ENCODE measurements at places on chromosomes 13 and 19. TPM values are rescaled to one million over a fixed set of nuclear protein-coding genes. Genes with fewer than 3 reads are reported as not detected.

DNA sequence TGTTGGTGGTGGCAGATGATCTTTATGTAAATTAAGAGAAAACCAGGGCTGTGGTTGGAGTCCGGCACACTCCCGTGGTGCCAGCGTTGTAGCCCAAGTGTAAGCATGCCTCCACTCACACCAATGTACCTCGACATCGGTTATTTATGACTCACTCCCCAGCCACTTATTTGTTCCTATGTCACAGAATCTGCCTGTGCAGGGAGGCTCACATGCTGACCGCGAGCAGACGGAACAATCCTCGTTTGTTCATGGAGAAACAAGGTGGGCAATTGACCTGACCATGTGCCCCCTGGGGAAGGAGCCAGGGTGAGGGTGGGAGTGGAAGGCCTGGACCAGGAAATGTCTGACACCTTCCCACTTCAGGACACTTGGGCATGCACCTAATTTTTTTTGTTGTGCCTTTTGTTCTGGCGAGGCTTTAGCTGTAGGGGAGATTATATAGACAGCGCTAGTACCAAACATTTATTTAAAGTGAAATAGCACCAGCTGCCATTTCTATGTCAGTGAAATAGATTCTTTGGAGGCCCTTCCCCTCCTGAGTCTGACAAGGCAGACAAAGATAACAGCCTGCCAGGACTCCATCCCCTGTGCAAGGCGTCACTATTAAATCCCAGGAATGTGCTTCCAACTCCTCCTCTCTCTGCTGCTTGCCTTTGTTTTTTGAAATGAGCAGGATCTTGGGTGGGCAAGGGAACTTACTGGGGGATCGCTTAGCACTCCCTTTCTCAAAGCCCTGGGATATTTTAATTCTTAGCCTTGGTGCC lies 394.2 kb downstream of the FGF9 start:
- peaks cover 40% of the 10 kb centered on the region for H3K4me1 ChIP-seq
- no peak for DNase-seq
- no peak overlapping the region for H3K4me3 ChIP-seq
- peaks cover 5% of the 10 kb centered on the region for H3K36me3 ChIP-seq

DNA sequence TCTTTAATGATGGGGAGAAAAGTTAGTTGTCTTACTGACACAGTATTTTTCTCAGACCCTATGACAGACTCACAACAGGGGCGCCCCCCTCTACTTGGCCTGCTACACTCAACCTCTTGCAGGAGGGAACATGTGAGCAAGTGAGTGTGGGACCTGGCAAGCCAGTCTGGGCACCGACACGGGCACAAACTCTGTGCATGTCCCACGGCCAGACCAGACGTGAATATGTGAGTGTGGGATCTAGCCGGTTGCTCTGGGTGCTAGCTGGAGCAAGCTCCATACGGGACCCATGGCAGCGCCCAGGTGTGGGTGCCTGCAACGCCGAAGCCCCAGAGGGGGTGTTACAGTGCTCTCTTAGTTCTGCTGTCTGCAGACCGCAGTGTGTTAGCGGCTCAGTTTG lies 1437.3 kb upstream of the MIR17HG start:
- H3K27ac ChIP-seq = no peak overlapping the region
- DNase-seq = no peak
- H3K36me3 ChIP-seq = no peaks in the 10 kb centered on the region
- H3K4me1 ChIP-seq = no peaks in the 10 kb centered on the region

DNA sequence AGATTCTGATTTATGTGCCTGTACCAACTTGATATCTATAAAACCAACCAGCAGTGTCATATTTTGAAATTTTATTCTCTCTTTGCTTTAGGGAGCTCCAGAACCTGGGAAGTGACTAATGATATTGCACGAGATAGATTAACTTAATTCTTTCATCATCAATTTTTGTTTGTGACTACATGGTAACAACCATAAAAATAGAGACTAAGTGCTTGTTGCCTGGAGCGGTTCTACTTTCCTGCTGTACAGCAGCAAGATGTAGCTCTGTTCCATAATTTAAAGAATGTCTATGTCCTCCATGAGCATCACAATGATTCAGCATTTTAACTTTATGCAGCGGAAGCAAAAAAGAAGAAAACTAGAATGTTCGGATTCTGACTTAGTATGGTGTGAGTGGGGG lies 275.6 kb downstream of the KLF5 start:
- H3K4me3 ChIP-seq = no peak overlapping the region
- DNase-seq = no peak
- no peaks in the 10 kb centered on the region for H3K27me3 ChIP-seq
- H3K36me3 ChIP-seq = no peaks in the 10 kb centered on the region
- no peak overlapping the region for H3K27ac ChIP-seq
- H3K4me1 ChIP-seq = peaks cover 3% of the 10 kb centered on the region

GRCh38 chr13:99905224-99905623 lies 66.3 kb downstream of the ZIC5 start:
- no peak for DNase-seq
- no peaks in the 10 kb centered on the region for H3K36me3 ChIP-seq
- H3K4me3 ChIP-seq = no peak overlapping the region
- H3K27ac ChIP-seq = no peak overlapping the region

DNA sequence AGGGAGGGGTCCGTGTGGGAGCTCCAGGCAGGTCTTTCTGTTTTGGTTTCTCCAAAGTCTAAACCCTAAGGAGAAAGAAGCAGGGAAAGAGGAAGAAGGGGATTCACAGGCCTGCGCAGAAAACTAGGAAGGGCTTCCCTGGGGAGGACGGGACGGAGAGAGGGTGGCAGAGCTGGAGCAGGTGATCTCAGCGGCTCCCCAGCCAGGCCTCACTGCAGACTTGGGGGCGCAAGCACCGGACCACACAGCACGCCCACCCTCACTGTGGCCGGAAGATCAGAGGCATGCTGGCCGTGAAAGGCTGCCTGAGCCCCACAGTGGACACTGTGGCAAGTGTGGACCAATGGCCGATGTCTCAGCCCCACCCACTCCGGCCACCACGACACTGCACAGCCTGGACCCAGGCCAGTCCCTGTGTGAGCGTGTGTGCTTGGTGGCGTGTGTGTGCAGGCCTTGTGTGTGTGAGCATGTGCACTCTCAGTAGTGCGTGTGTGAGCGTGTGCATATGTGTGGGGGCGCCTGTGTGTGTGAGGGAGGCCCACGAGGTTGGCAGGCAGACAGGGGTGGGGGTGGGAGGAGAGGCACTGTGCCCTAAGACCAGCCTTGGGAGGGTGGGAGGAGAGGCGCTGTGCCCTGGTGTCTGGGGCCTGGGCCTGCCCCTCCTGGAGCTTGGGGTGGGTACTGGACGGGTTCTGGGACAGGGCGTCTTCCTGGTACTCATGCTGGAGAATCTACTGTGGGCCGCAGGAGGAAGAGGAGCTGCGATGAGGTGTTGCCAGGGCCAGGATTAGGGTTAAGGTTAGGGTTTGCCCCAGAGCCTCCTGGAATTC lies 15.4 kb upstream of the TMEM255B start:
- DNase-seq = no peak
- peaks cover 20% of the 10 kb centered on the region for H3K4me1 ChIP-seq
- peaks cover 21% of the 10 kb centered on the region for H3K27me3 ChIP-seq
- no peaks in the 10 kb centered on the region for H3K36me3 ChIP-seq
- no peak overlapping the region for H3K27ac ChIP-seq

- H3K36me3 ChIP-seq = no peaks in the 10 kb centered on the region
- no peak for DNase-seq
- H3K4me3 ChIP-seq = no peak overlapping the region
- H3K27me3 ChIP-seq = peaks cover 17% of the 10 kb centered on the region
- no peak overlapping the region for H3K27ac ChIP-seq
These were observed 70.5 kb downstream of the COL4A1 start for GRCh38 chr13:110236431-110236830.

GRCh38 chr13:100552755-100553154 lies 35.8 kb downstream of the GGACT start:
- no peak overlapping the region for H3K27ac ChIP-seq
- H3K27me3 ChIP-seq = peaks cover 6% of the 10 kb centered on the region
- DNase-seq = no peak
- no peak overlapping the region for H3K4me3 ChIP-seq
- H3K4me1 ChIP-seq = no peaks in the 10 kb centered on the region
- no peaks in the 10 kb centered on the region for H3K36me3 ChIP-seq

GRCh38 chr19:38684078-38684861 lies 36.8 kb downstream of the ACTN4 start:
- no peak overlapping the region for H3K4me3 ChIP-seq
- H3K27ac ChIP-seq = peak overlapping the region; percentile 36
- peaks cover 26% of the 10 kb centered on the region for H3K36me3 ChIP-seq
- H3K27me3 ChIP-seq = no peaks in the 10 kb centered on the region

GRCh38 chr19:56155124-56155687 lies 14.1 kb downstream of the ZNF444 start:
- peaks cover 14% of the 10 kb centered on the region for H3K4me1 ChIP-seq
- DNase-seq = no peak
- no peak overlapping the region for H3K4me3 ChIP-seq
- no peaks in the 10 kb centered on the region for H3K27me3 ChIP-seq
- H3K36me3 ChIP-seq = peaks cover 16% of the 10 kb centered on the region

DNA sequence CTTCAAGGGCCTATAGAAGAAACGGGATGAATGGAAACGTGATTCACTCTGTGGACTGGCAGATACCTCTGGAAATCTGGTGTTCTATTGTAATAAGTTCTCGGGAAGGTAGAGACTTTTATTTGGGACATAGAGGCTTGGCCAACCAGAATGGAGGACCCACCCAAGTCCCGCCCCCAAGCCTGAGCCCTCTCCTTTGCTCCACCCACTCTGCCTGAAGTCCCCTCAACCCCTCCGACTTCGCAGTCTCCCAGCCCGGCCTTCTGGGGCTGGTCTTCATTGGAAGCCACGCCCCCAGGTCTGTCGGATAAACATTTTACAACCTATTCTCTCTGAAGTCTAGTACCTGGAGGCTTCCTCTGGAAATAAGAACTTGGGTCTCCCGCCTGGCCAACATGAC lies 16.9 kb downstream of the FBXL12 start:
- DNase-seq = no peak
- peaks cover 4% of the 10 kb centered on the region for H3K4me1 ChIP-seq
- no peak overlapping the region for H3K4me3 ChIP-seq
- peaks cover 7% of the 10 kb centered on the region for H3K36me3 ChIP-seq
- no peak overlapping the region for H3K27ac ChIP-seq

- H3K36me3 ChIP-seq = peaks cover 9% of the 10 kb centered on the region
- H3K27ac ChIP-seq = peak within 1 kb of the TSS; percentile 93
- H3K27me3 ChIP-seq = no peaks in the 10 kb centered on the region
- peaks cover 20% of the 10 kb centered on the region for H3K4me1 ChIP-seq
These were observed at the start of gene ZNF763 for GRCh38 chr19:11964858-11965645. ZNF763 (plus strand) TSS chr19:11965040; CDS start chr19:11965209, 169 bp downstream.

GRCh38 chr19:51800473-51801244 lies 5.7 kb downstream of the FPR3 start:
- H3K36me3 ChIP-seq = no peaks in the 10 kb centered on the region
- H3K4me3 ChIP-seq = no peak overlapping the region
- no peaks in the 10 kb centered on the region for H3K4me1 ChIP-seq
- no peak for DNase-seq
- no peaks in the 10 kb centered on the region for H3K27me3 ChIP-seq

GRCh38 chr13:85864963-85865530 lies 65.8 kb upstream of the SLITRK6 start:
- H3K27me3 ChIP-seq = no peaks in the 10 kb centered on the region
- H3K4me1 ChIP-seq = no peaks in the 10 kb centered on the region
- no peaks in the 10 kb centered on the region for H3K36me3 ChIP-seq

DNA sequence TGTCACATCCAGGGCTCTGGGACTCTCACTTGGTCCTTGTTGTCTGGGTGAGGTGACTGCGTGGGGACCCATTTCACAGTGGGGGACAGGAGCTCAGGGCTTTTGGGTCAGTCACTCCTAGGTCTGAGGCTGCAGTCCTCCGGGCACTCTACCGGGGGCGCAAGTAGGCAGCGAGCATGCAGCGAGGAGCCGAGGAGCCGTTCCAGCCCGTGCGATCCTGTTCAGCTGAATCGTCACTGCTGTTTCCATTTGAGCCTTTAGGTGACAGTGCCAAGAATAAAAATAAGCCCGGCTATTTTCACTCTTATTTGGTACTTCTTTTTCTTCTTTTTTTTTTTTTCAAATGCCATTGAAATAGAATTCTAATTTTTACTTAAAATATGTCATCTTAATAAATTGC lies 126.5 kb downstream of the ZNF536 start:
- no peaks in the 10 kb centered on the region for H3K4me1 ChIP-seq
- H3K27me3 ChIP-seq = peaks cover 4% of the 10 kb centered on the region
- no peak overlapping the region for H3K4me3 ChIP-seq
- no peak overlapping the region for H3K27ac ChIP-seq
- no peak for DNase-seq
- no peaks in the 10 kb centered on the region for H3K36me3 ChIP-seq

DNA sequence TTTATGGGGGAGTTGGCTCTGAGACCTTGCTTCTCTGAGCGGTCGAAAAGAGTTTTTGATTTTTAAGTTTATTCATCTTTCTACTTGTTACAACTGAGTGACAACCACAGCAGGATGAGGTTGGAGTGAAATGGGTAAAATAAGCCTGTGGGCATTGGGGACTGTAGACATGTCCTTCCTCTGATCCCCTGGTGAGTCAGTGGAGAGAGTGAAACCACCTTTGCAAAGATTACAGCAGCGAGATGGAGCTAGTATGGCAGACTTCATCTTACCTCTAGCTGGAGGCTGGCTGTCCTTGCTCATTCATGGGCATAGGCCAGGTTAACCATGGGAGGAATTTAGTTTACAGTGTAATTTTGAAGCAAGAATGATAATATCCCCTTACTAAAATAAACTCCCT lies 30.9 kb upstream of the PSG9 start:
- no peaks in the 10 kb centered on the region for H3K36me3 ChIP-seq
- no peak overlapping the region for H3K4me3 ChIP-seq
- H3K4me1 ChIP-seq = no peaks in the 10 kb centered on the region
- no peak overlapping the region for H3K27ac ChIP-seq
- DNase-seq = no peak
- peaks cover 2% of the 10 kb centered on the region for H3K27me3 ChIP-seq

Gene ANKLE1
- total RNA-seq = 5.7 TPM

Gene KLF1
- 0.19 TPM for total RNA-seq

Gene FGF9
- total RNA-seq = 2.6 TPM

Gene ZNF444
- total RNA-seq = 31.7 TPM

Gene ZNF724
- 13.8 TPM for total RNA-seq

Gene ADGRE3
- not detected for total RNA-seq

Gene RANBP3
- total RNA-seq = 108 TPM

Gene CLEC17A
- total RNA-seq = not detected

Gene KLK2
- 0.44 TPM for total RNA-seq
